ENCODE measurements at places on chromosomes 7 and 10.

GRCh38 chr10:109374215-109374614 is 549.1 kb downstream of the XPNPEP1 start:
- DNase-seq = no peak

- DNase-seq = peak; percentile 40
Measured at GRCh38 chr10:127880557-127880956, 12.2 kb downstream of the CLRN3 start.

DNA sequence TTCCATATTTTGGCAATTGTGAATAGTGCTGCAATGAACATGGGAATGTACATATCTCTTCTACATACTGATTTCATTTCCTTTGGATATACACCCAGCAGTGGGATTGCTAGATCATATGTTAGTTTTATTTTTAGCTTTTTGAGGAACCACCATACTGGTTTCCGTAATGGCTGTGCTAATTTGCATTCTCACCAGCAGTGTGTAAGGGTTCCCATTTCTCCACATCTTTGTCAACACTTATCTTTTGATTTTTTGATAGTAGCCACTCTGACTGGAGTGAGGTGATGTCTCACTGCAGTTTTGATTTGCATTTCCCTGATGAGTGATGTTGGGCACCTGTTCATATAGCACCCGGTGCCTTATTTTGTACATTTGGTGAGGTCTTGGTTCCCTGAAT is 519.6 kb downstream of the REEP3 start:
- no peak for DNase-seq

GRCh38 chr10:113169853-113170460 is 219.9 kb downstream of the TCF7L2 start:
- no peak for DNase-seq

GRCh38 chr10:105974803-105975456 is 1189.6 kb downstream of the SORCS1 start:
- DNase-seq = no peak

DNA sequence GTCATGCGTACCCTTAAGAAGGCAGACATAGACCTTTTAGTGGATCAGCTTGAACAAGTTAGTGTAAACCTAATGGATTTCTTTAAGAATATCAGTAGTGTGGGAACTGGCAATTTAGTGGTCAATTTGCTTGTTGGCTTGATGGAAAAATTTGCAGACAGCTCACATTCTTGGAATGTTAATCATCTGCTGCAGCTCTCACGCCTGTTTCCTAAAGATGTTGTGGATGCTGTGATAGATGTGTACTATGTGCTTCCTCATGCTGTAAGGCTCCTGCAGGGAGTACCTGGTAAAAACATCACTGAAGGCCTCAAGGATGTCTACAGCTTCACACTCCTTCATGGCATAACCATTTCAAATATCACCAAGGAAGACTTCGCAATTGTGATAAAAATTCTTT is 103.4 kb downstream of the ABCA13 start:
- DNase-seq = no peak

- DNase-seq = no peak
Measured at GRCh38 chr7:8465338-8465737, 31.9 kb downstream of the NXPH1 start.

DNA sequence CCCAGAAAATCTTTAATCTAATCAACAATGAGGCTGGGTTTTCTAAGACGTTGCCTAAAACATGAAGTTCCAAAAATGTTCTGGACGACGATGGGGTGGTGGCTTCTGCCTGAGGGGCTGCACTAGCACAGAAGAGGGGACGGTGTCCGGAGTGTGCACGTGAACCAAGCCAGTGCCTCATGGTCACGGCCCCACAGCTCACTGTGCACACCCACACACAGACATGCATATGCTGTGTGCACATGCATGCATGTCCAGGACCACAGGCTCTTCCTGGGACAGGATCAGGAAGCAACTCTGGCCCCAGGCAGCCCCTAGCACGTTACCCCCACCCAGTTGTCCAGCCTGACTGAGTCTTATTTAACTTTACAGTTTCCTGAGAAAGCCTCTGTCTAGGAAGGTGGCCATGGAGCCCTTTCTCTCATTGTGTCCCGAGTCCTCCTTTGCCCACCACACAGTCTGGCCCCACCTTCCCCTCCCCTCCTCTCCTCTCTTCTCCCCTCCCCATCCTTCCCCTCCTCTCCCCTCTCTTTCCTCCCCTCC is 100.8 kb downstream of the DNAJB6 start:
- DNase-seq = no peak

GRCh38 chr10:70617798-70618568 is 15.4 kb upstream of the PRF1 start:
- DNase-seq = no peak

DNA sequence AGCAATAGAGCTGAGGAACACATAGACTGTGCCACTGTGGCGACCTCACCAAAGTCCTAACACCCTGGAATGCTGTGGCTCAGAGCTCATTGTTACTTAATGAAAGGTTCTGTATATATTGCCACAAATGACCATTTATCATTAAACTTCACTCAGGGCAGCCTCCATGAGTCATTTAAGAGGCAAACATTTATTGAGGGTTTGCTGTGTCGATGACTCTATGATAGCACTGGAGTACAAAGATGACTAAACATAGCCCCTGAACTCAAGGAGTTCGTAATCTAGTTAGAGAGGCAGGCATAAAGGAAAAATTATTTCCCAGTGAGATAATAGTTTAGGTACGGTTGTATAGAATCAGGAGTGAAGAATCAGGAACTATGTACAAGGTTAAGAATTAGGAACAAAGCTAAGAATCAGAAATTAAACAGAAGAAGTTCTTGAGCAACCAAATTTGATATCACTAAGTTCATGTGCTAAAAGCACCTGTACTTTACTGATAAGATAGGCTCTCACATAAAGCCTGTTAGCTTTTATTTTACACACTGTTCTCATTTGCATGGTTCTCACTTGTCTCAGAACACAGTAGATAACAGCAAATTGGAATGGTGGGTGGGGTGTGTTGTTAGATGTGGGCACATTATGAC is 7.9 kb downstream of the ENTPD7 start:
- no peak for DNase-seq

GRCh38 chr10:66860376-66860945 is 65.4 kb upstream of the LRRTM3 start:
- DNase-seq = no peak

- DNase-seq = no peak
Measured at GRCh38 chr7:101882005-101882421, 64.6 kb downstream of the CUX1 start.

GRCh38 chr7:56110611-56111010 is 4.3 kb upstream of the CHCHD2 start:
- peak; percentile 36 for DNase-seq

GRCh38 chr10:131737543-131738395 is 163.0 kb upstream of the PPP2R2D start:
- no peak for DNase-seq

- DNase-seq = no peak
Measured at GRCh38 chr10:5940807-5941218, 36.5 kb downstream of the IL15RA start.

DNA sequence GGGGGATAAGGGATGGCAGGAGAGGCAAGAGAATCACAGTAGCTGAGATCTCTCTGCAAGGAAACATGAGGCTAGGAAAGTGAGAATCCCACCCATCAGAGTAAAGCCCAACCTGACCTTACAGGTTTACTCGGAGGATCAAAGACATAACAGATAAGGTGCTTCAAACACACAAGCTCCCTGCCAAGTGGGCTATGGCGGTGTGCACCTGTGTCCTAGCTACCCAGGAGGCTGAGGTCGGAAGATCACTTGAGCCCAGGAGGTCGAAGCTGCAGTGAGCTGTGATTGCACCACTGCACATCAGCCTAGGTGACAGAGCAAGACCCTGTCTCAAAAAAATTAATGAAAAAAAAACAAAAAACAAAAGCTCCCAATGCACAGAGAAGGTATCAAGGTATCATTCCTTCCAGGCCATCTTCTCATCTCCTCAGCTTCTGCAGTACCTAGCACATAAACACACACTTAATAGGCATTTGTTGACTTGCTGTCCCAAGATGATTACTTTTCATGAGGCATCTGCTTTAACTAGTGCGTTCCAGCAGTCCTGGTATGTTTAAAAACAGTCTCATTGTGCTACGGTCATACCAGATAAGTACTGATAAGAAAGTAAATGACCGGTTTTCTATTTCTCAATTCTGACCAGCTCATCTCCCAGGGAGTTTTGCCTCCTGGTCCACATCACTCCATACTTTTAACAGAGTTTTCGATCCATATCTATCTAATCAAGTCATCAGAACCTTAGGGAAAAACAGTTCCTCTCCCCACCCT is 13.3 kb downstream of the GNA12 start:
- no peak for DNase-seq

GRCh38 chr7:126924477-126924876 is 328.3 kb downstream of the GRM8 start:
- no peak for DNase-seq

GRCh38 chr7:75953931-75954330 is 39.0 kb downstream of the POR start:
- DNase-seq = no peak
